ENCODE measurements at places on chromosomes 7 and 10. TPM values are rescaled to one million over a fixed set of nuclear protein-coding genes. Genes with fewer than 3 reads are reported as not detected.

SPDYE5 gene
- total RNA-seq = not detected

PTEN gene
- 33.8 TPM for total RNA-seq

DNAJC12 gene
- total RNA-seq = 6.7 TPM

ABCC2 gene
- 0.07 TPM for total RNA-seq

ZNF853 gene
- total RNA-seq = 32.2 TPM
